ENCODE measurements at places on chromosomes 5 and 9. TPM values are rescaled to one million over a fixed set of nuclear protein-coding genes. Genes with fewer than 3 reads are reported as not detected.

Gene IFNK
- not detected for total RNA-seq

Gene ANXA1
- 314 TPM for total RNA-seq

Gene WNT8A
- not detected for total RNA-seq

Gene IL5
- total RNA-seq = not detected

Gene CCNI2
- total RNA-seq = 0.55 TPM

Gene TRIM7
- 4.9 TPM for total RNA-seq

Gene PCDHB7
- total RNA-seq = 2.8 TPM

Gene ADAMTSL1
- 7.3 TPM for total RNA-seq

Gene EPB41L4A
- total RNA-seq = 35.2 TPM

Gene CTXN3
- total RNA-seq = not detected

Gene KYAT1
- total RNA-seq = 6.6 TPM

Gene LHX3
- total RNA-seq = not detected

Gene SLC4A9
- total RNA-seq = 0.23 TPM

All from upper lobe of right lung (tissue), 1 donor.